ENCODE measurements at places on chromosomes 16 and 17. TPM values are rescaled to one million over a fixed set of nuclear protein-coding genes. Genes with fewer than 3 reads are reported as not detected.

TP53TG3C gene
- total RNA-seq, result not detected

GALK1 gene
- total RNA-seq, result 26.7 TPM

GRCh38 chr17:74619077-74619673 lies 4.4 kb downstream of the CD300E start:
- H3K27ac ChIP-seq, result no peak overlapping the region
- H3K36me3 ChIP-seq, result no peaks in the 10 kb centered on the region
- no peak overlapping the region for H3K4me3 ChIP-seq
- DNase-seq, result no peak
- H3K4me1 ChIP-seq, result no peaks in the 10 kb centered on the region
- H3K27me3 ChIP-seq, result peaks cover 2% of the 10 kb centered on the region

- H3K4me1 ChIP-seq, result peaks cover 2% of the 10 kb centered on the region
- peak; percentile 19 for DNase-seq
- no peaks in the 10 kb centered on the region for H3K36me3 ChIP-seq
- no peak overlapping the region for H3K4me3 ChIP-seq
- no peaks in the 10 kb centered on the region for H3K27me3 ChIP-seq
- no peak overlapping the region for H3K27ac ChIP-seq
Measured at GRCh38 chr17:35117984-35118383, 1.7 kb downstream of the RAD51D start.

DNA sequence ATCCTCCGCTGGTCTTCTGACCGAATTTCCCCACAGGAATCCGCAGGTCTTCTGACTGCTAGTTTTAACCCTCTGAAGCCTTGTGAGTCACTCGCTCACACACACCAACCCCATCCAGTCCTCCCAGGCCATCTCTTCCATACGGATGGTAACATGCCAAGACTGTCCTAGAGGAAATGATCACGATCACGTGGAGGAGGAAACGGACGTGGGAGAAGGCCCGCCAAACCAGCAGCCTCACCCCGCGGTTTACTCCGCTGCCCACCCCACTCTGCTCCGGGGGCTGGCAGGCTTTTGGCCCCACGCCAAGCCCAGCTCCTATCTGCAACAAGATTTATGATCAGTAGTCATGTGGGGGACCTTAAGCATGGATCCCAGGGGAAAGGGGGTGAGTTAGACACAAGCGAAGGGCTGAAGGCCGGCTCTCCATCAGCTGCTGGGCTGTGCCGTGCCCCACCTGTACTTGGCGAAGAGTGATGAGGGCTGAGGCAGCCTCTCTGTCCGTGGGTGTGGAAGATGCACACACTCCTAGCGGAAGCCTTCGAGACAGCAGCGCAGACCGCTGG lies 1.5 kb upstream of the FAAP100 start:
- no peaks in the 10 kb centered on the region for H3K27me3 ChIP-seq
- peak overlapping the region; percentile 68 for H3K27ac ChIP-seq
- H3K4me1 ChIP-seq, result peaks cover 7% of the 10 kb centered on the region
- peaks cover 20% of the 10 kb centered on the region for H3K36me3 ChIP-seq

C17orf50 gene
- total RNA-seq, result not detected

DNA sequence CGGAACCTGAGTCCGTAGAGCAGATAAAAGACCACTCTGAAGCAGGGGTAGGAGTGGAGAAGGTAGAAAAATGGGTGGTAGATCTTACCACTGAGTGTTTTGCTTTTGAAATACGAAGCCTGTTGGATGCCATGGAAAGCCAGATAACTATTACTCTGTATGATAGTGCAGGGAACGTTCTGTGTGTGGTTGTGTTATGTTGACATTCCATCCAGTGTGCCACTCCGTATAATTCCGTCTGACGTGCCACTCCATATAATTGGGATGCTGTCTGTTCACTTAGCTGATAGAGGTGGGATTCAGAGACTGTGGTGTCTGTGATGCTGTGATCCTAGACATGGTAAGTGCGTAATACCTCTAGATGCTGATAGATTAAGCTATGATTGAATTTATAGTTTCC lies 263.2 kb upstream of the CACNG5 start:
- peaks cover 6% of the 10 kb centered on the region for H3K4me1 ChIP-seq
- no peak for DNase-seq
- H3K27me3 ChIP-seq, result no peaks in the 10 kb centered on the region
- no peak overlapping the region for H3K27ac ChIP-seq

GRCh38 chr17:45705123-45706009 lies 78.8 kb upstream of the CRHR1 start:
- H3K36me3 ChIP-seq, result no peaks in the 10 kb centered on the region
- H3K4me1 ChIP-seq, result no peaks in the 10 kb centered on the region
- no peak overlapping the region for H3K27ac ChIP-seq
- no peaks in the 10 kb centered on the region for H3K27me3 ChIP-seq

NTN1 gene
- not detected for total RNA-seq

GRCh38 chr16:54493061-54493460 lies 206.5 kb upstream of the IRX3 start:
- no peak overlapping the region for H3K27ac ChIP-seq
- H3K4me3 ChIP-seq, result no peak overlapping the region

DNA sequence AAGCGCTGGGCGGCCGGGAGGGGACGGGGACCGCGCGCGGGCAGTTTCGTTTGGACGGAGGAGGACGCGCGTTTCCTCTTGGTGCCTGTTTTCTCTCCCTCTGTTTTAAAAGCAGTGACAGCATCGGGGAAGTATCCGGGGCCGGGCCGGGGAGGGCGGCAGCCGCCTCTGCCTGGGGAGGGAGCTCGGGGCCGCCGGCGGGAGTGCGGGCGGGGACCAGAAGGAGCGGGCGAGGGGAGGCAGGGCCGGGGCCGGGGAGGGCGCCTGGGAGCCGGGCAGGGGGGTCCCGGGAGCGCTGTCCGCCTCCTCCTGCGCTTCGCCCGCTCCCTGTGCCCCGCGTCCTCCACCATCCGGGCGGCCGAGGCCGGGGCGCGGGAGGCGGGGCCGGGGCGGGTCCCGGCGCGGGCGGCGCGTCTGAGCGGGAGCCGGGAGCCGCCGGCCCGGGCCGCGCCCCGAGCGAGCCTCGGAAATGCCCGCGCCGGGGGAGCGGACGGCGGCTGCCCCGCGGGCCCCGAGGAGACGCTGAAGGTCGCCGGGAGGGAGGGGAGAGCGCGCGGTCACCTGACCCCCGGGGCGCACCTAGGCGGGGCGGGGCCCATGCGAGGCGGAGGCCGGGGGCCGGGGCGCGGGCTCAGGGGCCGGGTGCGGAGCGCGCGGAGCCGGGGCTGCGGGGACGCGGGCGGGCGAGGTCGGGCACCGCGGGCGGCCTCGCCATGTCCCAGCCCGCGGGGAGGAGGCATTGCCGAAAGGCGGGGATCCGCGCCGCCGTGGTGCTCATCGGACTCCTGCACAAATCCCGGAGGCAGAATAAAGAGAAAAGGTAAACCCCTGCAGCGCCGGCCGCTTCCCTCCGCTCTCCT lies 57.3 kb downstream of the RAP1GAP2 start:
- peak; percentile 16 for DNase-seq
- no peaks in the 10 kb centered on the region for H3K36me3 ChIP-seq
- H3K27ac ChIP-seq, result no peak overlapping the region
- peaks cover 6% of the 10 kb centered on the region for H3K4me1 ChIP-seq

KRT33A gene
- total RNA-seq, result not detected

SOX15 gene
- total RNA-seq, result not detected

PLEKHH3 gene
- total RNA-seq, result 0.60 TPM

DNA sequence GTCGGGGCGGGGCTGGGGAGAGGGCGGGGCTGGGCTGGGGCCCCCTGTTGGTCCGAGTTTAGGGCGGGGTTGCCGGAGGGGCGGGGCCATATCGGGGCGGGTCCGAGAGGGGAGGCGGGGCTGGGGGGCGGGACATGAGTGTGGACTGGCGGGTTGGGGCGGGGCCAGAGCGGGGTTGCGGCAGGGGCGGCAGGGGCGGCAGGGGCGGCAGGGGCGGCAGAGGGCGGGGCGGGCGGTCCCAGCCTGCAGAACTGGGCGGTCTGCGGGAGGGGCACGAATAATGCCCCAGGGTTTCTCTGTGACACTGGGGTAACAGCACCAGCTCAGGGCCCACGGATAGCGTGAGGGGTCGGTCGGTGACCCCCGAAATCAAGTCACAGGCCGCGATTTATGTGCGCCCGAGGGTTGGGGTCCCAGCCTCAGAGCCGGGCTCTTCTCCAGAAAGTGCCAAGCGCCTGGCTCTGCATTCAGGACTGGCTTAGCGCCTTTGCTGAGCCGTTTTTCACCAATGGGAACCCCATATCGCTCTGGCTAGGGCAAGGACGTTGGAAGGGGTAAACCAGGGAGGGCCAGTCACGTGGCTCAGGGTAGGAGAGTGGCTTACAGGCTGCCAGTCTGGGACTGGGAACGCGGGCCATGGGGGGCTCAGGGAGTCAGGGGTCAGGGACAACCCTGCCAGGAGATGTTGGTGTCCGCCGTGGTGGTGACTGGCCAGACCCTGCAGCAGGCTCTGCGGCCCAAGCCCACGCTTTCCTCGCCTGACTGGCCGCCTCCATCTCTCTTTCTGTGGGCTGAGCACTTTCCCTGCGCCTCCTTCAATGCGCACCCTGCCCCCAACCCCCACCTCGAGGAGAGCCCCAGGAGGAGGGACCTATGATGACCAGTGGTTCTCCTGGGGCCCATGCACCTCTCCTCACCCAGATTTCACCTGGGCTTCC lies 1.2 kb upstream of the METTL26 start:
- H3K4me1 ChIP-seq, result peaks cover 9% of the 10 kb centered on the region
- no peaks in the 10 kb centered on the region for H3K27me3 ChIP-seq
- H3K36me3 ChIP-seq, result peaks cover 9% of the 10 kb centered on the region
- no peak overlapping the region for H3K27ac ChIP-seq
- peak; percentile 59 for DNase-seq

DNA sequence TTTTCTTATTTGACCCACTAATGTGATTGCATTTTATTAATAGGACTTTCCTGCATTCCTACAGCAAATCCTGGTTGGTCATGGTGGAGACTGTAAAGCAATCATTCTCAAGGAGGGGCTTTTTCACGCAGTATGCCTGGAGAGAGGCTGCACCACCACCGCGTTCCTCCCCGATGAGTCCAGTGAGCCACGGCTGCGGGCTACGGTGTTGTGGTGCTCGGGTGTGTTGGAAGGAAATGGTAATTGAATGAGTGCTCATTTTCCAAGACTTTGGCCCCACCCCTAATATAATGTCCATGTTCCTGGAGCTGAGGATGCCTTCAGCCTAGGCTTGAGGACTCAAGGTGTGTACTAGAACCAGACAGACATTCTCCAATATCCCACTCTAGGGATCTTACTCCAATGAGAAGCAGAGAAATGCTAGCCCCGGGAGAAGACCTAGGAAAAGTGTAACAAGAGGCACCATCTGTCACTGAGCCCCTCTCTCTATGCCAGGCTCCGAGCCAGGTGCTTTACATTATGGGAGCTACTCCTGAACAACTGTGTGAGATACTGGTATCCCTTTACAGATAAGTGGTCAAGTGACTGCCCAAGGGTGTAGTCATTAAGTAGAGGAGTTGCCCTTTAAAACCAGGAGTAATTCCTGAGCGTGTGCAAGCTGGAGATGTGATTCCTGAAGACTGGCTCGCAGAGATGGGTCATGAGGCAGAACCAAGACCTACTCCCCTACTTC lies 39.4 kb downstream of the HEATR6 start:
- no peak overlapping the region for H3K27ac ChIP-seq
- no peaks in the 10 kb centered on the region for H3K4me1 ChIP-seq

GRCh38 chr17:12549499-12550041 lies 116.1 kb upstream of the MYOCD start:
- no peak overlapping the region for H3K27ac ChIP-seq
- H3K36me3 ChIP-seq, result no peaks in the 10 kb centered on the region
- H3K4me1 ChIP-seq, result no peaks in the 10 kb centered on the region
- H3K27me3 ChIP-seq, result no peaks in the 10 kb centered on the region
- H3K4me3 ChIP-seq, result no peak overlapping the region

DNA sequence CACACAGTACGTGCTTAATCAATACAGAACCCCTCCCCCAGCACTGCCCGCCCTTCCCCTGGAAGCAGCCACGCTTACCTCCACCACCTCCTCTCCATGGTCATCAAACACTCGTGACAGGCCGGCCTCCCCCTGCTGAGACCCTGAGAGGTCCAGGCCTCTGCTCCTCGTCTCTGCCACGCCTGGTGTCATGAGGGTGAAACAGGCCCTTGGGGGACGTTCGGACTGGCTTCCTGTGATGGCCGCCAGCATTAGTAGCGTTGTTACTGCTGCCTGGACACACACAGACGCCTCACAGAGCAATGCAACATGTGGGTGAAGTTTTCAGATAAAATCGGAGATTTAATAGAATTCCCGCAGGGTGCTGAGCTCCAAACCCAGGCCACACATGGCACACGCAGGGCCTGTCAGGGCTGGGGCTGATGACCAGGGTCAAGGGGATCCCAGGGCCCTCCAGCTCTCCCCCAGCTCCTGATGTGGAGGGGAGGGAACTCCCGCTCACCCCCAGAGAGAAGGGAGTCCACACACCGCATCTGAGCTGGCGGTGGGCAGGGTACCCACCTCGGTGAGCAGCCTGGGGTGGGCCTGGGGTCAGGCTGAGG lies 15.9 kb upstream of the SLC38A10 start:
- H3K27me3 ChIP-seq, result peaks cover 89% of the 10 kb centered on the region
- DNase-seq, result no peak
- no peak overlapping the region for H3K4me3 ChIP-seq
- H3K4me1 ChIP-seq, result peaks cover 10% of the 10 kb centered on the region
- no peak overlapping the region for H3K27ac ChIP-seq

DNA sequence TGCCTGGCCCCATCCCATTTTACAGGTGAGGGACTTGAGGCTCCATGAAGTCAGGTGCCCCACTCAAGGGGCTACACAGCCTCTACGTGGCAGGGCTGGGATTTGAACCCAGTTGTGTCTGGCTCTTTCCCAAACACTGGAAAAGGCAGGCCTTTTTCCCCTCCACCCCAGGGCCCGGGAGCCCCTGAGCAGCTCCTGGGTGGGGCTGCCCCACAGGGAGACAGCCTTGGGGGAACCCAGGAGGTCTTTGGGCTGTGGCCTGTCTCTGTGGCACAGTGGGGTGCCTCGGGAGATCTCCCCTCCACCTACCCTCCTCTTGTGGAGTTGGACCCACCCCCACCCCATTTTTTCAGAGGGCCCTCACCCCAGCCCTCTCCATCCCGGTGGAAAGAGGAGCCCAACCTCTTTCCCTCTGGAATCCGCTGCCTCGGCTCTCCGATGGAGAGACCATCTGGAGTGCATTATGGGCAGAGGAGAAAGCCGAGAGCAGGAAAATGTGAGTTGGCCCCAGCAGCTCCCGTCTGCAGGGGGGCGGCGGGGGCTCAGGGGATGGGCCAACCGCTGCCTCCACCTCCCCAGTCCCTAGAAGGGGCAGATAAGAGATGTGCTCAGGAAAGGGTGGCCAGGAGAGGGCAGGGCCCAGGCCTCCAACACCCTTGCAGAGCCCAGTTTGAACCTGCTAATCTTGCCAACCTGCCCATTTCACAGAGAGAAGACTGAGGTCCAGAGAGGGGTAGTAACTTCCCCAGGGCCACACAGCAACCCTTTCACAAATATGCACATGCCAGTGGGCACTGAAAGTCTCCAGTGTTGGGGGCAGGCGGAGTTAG lies 15.4 kb upstream of the TMEM92 start:
- peaks cover 66% of the 10 kb centered on the region for H3K27me3 ChIP-seq
- DNase-seq, result no peak
- no peaks in the 10 kb centered on the region for H3K36me3 ChIP-seq
- no peak overlapping the region for H3K4me3 ChIP-seq
- H3K27ac ChIP-seq, result no peak overlapping the region

TBC1D3C gene
- total RNA-seq, result not detected

GRCh38 chr16:23064639-23065038 lies 84.6 kb downstream of the USP31 start:
- H3K4me3 ChIP-seq, result no peak overlapping the region
- no peaks in the 10 kb centered on the region for H3K27me3 ChIP-seq

Data from T-cell (primary cell).